Kidney glomerular epithelial cell (primary cell): ENCODE measurements at places on chromosomes 7 and 10.

- DNase-seq: no peak
These were observed 343.7 kb upstream of the GALNT17 start for GRCh38 chr7:70788276-70788675.

DNA sequence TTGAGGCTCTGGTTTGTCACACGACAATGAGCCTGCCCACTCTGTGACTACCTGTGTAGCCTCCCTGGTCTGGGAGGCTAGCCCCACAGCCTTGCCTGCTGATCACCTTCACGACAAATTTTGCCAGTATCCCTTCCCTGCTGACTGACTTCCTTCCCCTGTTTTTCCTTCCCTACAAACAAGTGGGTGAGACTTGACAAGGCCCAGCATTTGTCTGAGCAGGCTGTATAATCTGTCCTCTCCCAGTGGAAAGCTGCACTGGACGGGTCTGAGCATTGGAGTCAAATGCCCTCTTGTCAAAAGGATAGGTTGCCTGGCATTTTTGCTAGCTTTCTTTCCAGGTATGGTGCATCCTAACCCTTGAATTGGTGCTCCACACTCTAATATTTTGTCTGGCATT, 1088.4 kb downstream of the KCNMA1 start:
- no peak for DNase-seq

GRCh38 chr7:106813705-106814305, 51.3 kb upstream of the PIK3CG start:
- DNase-seq: peak; percentile 24

- DNase-seq: no peak
These were observed 136.8 kb downstream of the C10orf90 start for GRCh38 chr10:126533644-126534043.

- DNase-seq: no peak
These were observed 153.6 kb downstream of the CELF2 start for GRCh38 chr10:11170993-11171851.

DNA sequence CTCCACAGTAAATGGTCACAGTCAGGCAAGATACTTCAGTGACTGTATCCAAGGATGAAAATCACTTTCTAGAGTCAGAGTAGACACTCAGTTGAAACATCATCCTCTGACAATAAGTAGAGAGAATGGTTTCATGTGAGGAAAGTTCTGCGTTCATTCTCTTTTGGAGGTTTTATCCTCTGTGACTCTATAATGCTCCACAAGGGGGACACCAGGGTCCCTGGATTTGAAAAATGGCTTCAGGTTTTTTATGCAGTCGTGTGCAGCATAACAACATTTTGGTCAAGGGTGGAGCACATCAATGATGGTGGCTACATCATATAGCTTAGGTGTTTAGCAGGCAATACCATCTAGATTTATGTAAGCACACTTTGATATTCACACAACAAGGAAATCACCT, 40.4 kb downstream of the TMEM168 start:
- no peak for DNase-seq

GRCh38 chr10:124686707-124687376, 57.3 kb downstream of the FAM53B start:
- no peak for DNase-seq

GRCh38 chr7:156003220-156004162, 191.2 kb upstream of the SHH start:
- DNase-seq: no peak
